ENCODE measurements at places on chromosomes 12 and 14.

GRCh38 chr12:75271576-75271975, 58.5 kb downstream of the CAPS2 start:
- DNase-seq: no peak

- DNase-seq: no peak
Observed at GRCh38 chr14:104232070-104232484, 93.7 kb downstream of the KIF26A start.

- no peak for DNase-seq
Observed at GRCh38 chr12:22691319-22691718, 66.3 kb downstream of the ETNK1 start.

GRCh38 chr12:27424631-27425230, 21.8 kb upstream of the SMCO2 start:
- no peak for DNase-seq

- no peak for DNase-seq
Observed at GRCh38 chr12:119259484-119259883, 75.0 kb upstream of the CCDC60 start.

DNA sequence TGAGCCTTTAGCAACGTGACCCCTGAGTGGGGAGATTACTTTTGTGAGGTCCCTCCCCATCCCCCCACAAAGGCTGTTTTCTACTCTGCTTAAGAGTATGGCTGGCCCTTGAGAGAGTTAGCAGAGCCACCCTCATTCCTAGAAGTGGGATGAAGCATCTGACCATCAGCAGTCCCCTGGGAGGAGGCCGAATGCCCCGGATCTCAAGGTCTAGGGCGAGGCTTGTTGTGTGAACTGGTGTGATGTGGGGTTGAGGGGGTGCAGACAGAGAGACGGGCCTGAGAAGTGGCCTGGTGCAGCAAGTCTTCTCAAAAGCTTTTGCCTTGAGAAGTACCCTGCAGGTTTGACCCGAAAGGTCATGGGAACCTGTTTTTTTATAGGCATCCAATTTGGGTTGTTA, 153.0 kb upstream of the FKBP4 start:
- no peak for DNase-seq

GRCh38 chr12:118409834-118410233, 33.5 kb downstream of the SUDS3 start:
- no peak for DNase-seq

DNA sequence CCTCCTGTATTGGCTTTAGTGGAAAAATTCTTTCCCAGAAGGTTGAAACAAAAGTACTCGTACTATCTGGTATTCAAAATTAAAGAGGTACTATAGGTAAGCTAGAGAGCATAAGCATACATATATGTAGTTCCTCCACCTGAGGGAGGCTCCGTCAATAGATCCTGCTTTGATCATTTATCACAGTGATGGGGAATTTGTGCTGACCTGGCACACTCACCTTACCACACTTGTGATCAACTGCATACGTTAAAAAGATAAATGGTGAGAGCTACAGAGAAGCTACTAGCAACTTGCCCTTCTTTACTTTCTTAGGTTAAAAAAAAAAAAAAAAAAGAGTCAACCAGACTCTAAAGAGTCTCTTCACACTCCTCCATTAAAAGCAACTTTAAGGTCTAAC, 2.5 kb downstream of the CAPRIN2 start:
- no peak for DNase-seq

- no peak for DNase-seq
Observed at GRCh38 chr14:87601036-87601435, 391.9 kb downstream of the GALC start.

DNA sequence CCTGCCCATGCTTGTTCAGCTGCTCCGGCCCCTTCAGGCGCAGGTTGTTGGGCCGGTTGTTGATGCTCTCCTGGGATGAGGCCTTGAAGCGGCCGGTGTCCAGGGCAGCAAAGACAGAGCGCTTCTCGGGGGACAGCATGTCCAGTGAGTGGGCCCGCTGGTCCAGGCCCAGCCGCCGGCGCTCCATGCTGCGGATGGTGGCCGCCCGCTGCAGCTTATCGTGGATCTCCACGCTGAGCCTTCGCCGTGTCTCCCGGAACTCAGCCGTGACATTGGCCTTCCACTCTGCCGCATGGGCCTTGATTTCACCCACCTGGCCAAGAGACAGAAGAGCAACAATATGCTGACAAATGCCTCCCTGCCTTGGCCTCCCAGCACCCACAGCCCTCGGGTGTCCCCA, 137.2 kb downstream of the KCNK10 start:
- DNase-seq: no peak

DNA sequence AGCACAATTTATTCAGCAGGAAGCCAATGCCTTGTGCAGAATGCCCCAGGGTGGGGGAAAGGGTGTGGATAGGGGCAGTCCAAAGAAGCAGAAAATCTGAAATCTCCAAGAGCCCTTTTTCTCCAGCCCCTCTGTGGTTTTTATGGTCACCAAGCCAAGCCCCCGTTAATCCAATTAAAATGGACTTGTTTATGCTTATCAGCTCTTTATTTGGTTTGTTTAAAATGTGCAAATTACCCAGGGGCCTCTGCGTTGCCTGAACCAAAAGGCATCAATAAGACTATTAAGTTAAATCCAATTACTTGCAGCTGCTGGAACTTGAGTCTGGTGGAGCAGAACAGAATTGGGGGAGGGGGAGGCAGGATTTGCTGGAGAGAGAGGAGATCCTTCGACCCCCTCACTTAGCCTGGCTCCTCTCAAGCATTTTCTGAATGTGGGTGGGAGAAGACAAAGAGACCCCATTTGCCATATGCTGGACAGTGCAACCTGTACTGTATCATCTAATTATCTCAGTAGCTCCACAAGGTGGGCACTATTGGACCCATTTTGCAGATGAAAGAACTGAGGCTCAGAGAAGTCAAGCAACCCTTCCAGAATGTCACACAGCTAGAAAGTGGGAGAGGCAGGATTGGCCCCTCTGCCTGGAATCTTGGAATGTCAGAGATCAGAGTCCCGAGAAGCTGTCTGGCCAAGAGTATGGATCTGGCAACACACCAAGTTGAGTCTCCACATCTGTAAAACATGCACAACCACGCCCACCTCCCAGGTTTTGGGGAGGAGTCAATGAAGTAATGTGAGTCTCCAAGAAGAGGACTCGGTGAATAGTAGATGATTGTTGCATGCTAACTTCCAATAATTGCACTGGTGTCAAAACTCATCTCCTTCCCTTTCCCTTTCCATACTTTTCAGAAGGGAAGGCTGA, 66.9 kb downstream of the CMKLR1 start:
- no peak for DNase-seq

GRCh38 chr12:132620113-132620898, 1.7 kb downstream of the P2RX2 start:
- no peak for DNase-seq

- no peak for DNase-seq
Observed at GRCh38 chr14:21191261-21191808, 35.5 kb upstream of the OR5AU1 start.

DNA sequence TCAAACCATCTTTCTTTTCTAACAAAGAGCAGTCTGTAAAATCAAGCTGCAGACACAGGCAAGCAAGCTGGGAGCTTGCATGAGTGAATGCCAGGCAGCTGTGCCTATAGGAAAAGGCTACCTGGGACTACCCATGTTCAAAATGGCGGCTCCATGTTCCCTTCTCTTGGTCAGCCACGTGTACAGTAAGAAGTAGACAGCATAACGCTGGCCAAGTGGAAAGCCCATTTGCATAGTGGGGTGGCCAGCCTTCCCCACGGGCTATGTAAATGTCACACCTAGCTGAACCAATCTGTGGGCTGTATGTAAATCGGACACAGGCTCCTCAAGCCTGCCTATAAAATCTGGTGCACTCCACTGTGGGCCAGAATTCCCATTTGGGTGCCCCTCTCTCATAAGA, 117.1 kb downstream of the SYT10 start:
- no peak for DNase-seq

- DNase-seq: no peak
Observed at GRCh38 chr12:1769809-1770494, 50.4 kb upstream of the LRTM2 start.

DNA sequence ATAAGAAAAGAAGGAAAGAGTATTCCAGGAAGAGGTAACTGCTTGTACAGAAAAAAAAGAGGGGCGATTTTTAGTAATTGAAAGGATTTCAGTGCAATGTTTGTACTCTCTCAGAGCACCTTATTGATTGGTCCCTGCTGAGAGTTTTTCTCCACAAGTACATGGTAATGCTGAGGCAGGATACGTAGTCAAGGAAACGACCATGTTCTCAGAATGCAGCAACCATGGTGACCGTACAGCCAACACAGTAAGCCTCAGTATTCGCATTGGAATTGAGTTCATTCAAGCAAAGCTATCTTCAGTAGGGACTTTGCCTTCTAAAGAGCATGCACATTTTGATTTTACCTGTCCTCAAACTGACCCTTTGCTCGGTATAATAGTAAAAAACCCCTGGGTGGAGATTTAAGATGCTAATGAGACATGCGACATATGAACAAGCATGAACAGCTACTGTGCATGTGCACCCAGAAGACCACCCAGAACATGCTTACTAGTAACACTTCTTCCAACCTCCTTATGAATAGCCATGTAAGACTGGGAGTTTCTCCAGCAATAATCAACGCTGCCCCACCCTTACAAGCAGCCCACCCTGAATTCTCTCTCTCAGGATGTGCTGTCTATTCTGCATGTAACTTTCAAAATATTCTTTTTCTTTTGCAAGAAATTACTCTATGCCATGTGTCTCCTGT, 6.2 kb upstream of the SLC41A2 start:
- DNase-seq: no peak

DNA sequence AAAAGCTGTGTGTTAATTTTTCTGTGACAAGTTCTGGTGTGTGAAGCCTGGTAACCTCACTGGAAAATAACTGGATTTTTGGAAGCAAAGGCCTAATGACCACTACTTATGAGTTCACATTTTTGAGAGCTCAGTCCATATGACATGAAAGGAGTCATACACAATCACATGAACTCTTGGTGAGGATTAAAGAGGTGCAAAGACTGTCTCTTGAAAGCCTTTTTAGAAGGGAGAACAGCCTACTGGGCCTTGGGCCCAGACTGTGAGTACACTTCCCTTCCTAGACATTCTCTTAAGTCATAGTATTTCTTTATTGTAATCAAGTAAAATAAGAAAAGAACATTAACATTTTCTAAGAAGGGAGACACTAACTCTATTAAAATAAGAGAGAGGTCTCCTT, 176.1 kb downstream of the BCAT1 start:
- DNase-seq: no peak

DNA sequence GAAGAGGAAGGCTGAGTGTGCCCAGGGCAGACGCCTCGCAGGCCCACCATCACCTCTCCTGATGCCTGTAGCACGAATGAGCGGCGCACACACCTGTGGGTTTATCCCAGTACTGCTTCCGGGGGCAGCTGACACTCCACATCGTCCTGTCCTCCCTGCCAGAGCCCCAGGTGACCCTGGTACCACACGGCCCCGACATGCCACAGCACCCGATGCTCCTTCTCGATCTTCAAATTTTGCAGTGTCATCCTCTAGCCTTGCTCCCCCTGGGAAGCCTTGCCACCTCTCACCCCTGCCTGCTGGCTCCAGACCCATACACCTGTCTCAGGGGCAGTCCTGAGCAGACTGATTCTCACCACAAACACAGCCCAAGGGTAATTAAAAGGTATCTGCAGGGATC, 40.6 kb downstream of the ANO2 start:
- DNase-seq: no peak

DNA sequence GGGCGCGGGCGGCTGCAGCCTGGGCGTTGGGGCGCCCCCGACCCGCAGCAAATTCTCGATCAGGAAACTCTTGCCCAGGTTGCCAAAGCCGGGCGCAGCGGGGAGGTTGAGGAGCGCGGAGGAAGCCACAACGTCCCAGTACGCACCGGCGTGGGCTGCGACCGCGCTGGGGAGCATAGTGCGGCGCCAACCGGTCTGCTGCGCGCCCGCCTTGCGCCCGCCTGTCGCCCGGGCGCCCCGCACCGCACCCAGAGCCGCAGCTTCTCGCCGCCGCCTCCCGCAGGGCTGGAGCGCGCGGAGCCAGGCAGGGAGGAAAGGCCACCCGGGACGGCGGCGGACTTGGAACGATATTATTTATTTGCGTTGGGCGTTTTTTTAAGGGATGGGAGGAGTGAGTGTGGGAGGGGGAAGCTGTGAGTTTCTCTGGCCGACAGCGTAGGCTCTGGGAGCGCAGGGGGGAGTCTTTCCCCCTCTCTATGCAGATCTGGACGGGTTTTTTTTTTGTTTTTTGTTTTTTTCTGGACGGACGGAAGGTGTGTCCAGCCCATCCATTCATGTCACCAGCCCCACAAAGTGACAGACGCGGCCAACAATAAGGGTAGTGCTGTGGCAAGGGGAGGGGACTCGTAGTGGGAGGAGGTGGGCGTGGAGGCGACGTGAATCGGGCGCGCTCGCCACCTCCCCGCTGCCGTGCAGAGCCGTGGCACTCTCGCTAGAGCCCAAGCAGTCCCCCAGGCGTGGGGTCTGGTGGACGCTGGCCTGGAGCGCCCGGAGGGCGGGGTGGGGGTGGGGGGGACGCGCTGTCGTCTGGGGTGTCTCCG, at the start of gene DBX2:
TSS of gene DBX2 (minus strand) at position 349 of the 821 bp plus-strand sequence. CDS start at position 177, 172 bp downstream.
- DNase-seq: peak; percentile 5

DNA sequence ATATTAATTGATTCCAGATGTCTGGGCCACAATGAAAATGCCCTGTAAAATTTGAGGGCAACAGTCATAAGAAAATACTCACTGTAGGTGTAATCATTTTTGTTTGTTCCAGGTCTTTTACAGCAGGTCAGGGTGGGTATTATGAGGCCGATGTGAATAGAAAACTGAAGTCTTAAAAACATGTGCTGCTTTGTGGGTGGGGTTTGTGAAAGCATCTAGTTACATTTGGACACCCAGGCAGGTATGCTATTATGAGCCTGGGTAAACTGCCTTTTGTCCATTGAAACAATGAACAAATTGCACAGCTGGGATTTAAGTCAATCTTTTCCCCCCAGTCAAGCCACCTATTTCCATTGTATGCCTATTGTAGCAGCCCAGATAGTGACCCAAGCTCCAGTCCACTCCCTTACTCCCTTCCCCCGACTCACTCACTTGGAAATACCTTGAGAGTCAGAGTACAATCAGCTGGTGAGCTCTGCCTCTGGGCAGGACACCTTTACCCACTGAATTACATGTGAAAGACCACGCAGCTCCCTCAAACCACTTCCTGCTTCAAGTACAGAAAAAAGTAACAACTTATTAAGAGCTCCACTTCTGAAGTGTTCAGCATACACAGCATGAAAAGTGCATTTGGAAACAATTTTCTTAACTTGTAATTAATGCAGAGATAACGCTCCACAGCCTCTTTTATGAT, 1.8 kb downstream of the IGF1 start:
- peak; percentile 45 for DNase-seq

GRCh38 chr14:92737206-92737605, 11.2 kb downstream of the LGMN start:
- no peak for DNase-seq

- DNase-seq: no peak
Observed at GRCh38 chr12:61138415-61138759, 1121.8 kb upstream of the USP15 start.

All from activated CD4-positive, alpha-beta T cell treated with anti-CD3 and anti-CD28 coated beads for 48 hours (primary cell).